H1 (cell line): ENCODE measurements at places on chromosomes 4 and X.

GRCh38 chr4:9804918-9805317 is 23.5 kb downstream of the DRD5 start:
- no peak for DNase-seq

- peak; percentile 39 for DNase-seq
These were observed at the start of gene ASB9 for GRCh38 chrX:15269618-15270521. ASB9 (minus strand) TSS chrX:15270083; CDS start chrX:15269874, 209 bp downstream.

GRCh38 chr4:105248613-105249012 is 101.9 kb downstream of the TET2 start:
- no peak for DNase-seq

DNA sequence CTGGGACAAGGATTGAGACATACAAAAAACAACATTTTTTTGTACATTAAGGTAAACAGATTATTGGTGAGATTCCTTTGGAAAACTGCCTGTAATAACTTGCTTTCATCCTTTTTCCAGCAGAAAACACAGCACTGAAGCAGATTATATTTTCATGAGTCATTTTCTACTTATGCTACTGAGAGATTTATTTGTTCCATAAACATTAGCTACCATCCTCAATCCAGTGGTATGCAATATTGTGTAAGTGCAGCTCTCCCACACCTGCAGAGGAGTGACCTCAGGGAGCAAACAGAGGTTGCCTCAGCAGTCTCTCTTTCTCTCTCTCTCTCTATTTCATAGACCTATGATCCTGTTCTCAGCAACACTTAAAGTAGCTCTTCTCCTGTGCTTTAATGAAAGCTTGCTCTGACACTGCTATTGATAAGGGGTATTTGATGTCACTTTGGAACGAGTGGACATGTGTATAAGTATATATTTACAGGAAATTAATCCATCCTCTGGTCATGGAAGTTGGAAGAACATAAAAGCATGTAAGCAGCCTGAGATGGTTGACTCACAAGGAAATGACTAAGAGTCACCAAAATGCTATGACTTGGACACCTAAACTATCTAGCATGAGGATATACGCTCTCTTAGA is 163.7 kb upstream of the SPANXC start:
- no peak for DNase-seq

DNA sequence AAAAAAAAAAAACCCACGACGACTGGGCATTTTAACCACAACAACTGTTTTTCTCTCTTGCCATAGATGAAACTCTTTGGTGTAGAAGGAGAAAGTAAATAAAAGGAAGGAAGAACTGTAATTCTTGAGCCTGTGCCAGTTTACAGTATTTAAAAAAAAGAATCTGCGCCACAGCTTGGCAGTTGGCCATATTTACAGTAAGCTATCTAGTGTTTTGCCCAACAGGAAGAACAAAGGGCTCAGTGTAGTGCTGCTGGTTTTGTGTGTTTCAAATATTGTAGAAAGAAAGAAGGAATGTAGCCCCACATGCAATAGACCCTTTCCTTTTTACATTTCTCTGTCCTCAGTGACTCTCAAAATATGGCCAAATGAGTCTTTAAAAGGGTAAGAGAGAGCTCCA is 66.1 kb downstream of the NR3C2 start:
- DNase-seq = no peak

GRCh38 chrX:40104985-40105834 is 7.5 kb upstream of the BCOR start:
- DNase-seq = peak; percentile 52
